ENCODE measurements at places on chromosomes 7 and 10.

DNA sequence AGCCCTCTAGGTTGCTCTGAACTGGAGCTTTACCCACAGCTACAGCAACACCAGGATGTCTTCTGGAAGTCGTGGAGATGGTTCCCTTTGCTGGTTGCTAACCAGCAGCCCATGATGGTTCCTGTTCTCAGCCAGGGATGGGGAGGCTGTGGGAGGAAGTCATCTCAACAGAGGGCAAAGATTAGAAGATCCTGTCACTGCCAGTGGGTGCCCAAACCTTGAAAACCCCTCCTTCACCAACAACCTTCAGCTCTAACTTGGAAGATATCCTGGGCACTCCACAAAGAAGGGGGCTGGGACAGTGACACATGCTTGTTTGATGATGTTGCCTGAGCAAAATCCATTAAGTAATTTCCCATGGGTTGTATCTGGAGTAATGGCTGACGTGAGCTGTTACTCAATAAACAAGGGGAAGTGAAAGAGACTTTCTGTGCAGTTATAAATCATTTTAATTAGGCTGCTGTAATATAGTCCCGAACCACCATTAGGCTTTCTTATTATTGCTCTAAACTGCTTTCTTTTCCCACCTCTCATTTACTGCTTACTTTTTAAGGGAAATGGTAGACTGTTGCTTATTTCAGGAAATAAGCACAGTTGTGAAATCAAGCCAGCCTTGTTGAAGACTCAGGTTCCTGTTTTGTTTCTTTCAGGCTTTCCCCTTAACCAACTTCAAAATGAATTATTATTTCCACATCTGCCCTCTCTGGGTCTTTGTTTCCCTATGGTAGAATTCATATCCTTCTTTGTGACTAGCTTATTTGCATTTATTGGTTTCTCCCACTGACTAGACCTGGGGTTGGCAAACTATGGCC lies 124.8 kb downstream of the PPP1R17 start:
- no peak for ATAC-seq

GRCh38 chr10:90007226-90007625 lies 305.8 kb downstream of the KIF20B start:
- ATAC-seq, result no peak

GRCh38 chr7:17369691-17370426 lies 71.4 kb downstream of the AHR start:
- ATAC-seq, result no peak

- no peak for ATAC-seq
Observed at GRCh38 chr7:111459757-111460280, 102.5 kb downstream of the IMMP2L start.

- no peak for ATAC-seq
Observed at GRCh38 chr7:18624459-18624858, 128.9 kb downstream of the HDAC9 start.

DNA sequence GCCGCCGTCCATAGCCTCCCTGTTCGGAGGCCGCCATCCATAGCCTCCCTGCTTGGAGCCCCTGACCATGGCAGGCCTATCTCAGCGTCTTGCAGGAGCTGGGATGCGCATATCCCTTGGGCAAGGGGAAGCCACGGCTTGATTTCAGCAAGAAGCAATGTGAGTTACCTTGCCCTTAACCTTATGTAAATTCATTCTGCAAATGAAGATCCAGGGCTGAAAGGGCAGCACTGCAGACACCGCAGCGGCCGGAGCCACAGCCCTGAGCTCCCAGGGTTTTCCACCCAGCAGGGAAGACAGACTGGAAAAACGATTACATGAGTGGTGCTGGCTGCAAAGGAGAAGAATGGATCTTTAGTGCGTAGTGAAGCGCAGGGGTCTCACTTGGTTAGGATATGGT lies 95.8 kb downstream of the SEC61G start:
- ATAC-seq, result no peak

GRCh38 chr7:79555571-79555970 lies 102.1 kb upstream of the MAGI2 start:
- ATAC-seq, result no peak

- ATAC-seq, result no peak
Observed at GRCh38 chr7:148964483-148965267, 63.6 kb downstream of the PDIA4 start.

Data from activated CD4-positive, CD25-positive, alpha-beta regulatory T cell treated with anti-CD3 and anti-CD28 coated beads, Interleukin-2, amount 50 U/mL, for 24 hours (primary cell).